Cerebellar nuclear complex (tissue), 1 donor: ENCODE measurements at places on chromosomes 1 and 21.

GRCh38 chr21:39111931-39112550, 71.2 kb downstream of the PSMG1 start:
- no peak for DNase-seq

DNA sequence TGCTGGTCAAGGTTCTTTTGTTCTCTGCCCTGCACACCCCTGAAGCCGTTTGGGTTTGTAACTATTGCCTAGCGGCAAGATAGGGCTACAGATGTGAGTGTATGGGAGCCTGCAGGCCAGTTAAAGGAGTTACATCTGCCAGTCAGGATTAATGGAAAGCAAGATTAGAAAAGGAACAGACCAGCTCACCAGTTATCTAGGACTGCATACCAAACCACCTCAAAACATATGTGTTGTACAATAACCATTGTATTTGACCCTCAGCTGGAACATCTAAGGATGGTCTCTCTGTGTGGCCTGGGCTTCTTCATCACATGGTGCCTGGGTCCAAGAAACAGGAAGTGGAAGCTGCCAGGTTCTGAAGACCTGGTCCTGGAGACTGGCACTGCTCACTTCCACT, 52.5 kb upstream of the FBXO28 start:
- DNase-seq, result no peak

DNA sequence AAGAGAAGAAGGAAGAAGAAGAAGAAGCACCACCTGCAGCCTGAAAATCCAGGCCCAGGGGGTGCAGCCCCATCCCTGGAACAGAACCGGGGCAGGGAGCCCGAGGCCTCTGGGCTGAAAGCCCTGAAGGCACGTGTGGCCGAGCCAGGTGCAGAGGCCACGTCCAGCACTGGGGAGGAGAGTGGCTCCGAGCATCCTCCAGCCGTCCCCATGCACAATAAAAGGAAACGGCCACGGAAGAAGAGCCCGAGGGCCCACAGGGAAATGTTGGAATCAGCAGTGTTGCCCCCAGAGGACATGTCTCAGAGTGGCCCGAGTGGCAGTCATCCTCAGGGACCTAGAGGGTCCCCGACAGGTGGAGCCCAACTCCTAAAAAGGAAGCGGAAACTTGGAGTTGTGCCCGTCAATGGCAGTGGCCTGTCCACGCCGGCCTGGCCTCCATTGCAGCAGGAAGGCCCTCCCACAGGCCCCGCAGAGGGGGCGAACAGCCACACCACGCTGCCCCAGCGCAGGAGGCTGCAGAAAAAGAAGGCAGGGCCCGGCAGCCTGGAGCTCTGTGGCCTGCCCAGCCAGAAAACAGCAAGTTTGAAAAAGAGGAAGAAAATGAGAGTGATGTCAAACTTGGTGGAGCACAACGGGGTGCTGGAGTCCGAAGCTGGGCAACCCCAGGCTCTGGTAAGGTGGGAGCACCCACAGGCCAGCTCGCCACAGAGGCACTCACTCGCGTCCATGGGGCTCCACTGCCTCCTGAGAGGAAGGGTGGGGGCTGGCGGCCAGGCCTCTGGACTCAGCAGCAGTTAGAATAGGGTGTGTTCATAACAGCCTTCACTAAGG, 28.4 kb downstream of the RRP1B start:
- no peak for DNase-seq

DNA sequence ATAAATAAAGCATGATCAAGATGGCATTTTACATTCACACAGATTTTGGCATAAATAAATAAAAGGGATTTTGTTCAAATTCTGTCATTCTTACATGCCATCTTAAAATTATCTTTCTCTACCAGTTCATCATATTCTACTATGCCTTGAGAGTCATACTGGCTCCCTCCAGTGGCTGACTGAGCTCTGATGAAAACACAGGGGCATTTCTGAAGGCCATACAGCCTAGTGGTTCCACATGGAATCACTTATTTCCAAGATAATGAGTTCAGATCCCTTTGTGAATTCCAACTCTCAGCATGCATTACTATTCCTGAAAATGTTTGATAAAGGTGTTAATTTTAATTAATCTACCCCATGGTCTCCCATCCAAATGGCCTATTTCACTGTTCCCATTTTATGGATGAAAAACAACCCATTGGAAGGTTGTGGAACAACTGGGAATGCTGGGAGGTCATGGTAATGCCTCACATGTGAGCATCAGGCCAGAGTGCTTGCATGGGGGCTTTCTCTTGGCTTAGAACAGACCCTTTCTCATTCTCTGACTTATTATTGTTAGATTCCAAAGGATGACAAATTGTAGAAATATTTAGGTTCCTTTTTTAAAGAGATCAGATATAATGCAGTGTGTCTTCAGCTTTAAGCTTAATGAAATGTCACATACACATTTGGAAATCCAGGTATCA, 622.4 kb upstream of the PKN2 start:
- DNase-seq, result no peak

DNA sequence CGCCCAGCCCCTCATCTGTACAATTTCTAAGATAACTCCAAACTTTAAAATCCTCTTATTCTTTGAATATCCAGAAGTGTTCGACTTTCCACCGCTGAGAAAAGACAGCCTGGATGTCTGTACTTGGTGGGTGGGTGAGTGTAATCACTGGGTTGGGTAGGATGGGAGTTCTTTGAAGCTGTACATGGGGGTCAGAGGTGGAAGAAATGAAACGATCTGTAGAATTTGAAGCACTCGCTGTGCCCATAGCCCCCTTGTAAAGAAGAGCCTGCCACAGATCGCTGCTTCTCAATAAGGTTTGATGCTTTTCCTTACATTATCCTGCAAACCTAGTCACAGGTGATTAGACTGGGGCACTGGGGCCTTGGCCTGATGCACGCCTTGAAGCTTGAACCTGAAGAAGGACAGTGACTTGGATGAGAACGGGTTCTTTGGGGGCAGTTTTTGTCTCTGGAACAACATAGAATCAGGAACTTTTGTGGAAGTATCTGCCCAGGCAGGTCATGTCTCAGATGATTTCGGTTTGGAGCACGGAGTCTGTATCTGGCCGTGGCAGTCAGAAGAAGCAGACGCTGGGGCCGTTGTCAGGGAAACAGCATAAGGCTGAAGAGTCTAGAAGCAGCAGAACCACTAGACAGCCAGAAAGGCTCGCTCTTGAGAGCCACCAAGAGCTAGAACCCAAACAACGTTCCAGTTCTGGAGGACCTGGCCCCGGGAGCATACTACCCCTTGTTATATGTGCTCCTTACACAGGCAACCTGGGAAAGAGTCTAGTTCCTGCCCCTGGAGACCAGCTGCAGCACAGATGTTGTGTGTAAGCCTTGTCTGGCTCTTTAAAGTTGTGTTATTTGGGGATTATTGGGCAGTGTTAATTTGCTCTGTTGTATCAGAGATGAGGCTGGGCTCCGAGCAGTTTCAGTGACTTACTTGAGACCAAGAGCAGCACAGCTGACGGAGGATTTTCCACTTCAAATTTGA, 45.1 kb upstream of the SCCPDH start:
- DNase-seq, result no peak

DNA sequence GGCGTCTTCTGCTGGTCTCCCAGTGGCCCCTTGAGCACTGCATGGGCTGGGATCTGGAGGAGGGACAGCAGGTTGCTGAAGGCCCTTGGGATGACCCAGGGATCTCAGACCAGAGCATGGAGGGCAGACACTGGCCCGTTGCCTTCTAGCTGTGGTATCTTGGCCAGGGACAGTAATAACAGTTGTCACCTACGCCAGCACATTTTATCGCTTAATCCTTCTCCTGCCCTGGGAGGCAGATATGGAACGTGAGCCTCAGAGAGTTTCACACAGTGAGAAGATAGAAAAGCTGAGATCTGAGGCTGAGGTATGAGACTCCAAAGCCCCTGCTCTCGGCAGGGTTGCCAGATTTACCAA, 40.1 kb upstream of the RD3 start:
- no peak for DNase-seq

DNA sequence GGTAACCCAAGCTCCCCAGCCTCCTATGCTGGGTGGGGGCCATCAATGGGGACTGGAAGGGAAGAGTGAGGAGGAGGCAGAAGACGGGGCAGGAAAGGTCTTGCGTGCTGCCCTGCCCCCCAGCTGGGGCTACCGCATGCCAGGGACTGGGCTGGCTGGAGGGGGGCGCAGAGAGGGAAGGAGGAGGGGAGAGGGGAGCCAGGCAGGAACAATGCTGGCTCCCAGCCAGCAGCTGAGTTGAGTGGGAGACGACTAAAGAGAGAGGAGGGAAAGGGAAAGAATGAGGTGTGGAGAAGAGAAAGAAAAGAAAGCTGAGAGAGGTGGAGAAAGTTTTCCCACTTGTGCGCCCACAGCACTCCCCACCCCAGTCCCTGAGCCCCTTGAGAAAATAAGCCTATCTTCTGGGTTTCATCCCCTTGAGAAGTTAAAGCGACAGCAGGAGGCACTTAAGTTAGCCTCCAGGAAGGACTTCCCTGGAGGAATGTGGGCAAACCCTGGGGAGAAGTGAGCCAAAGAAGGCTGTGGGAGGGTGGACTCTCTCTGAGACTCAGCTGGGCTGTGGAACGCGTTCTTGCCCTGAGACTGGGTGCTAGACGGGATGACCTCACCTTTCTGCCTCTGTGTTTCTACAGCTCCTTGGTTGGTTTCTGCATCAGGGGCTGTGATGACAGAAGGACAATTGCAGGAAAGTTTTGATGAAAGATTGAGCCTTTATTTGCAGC, 12.9 kb upstream of the NES start:
- no peak for DNase-seq

DNA sequence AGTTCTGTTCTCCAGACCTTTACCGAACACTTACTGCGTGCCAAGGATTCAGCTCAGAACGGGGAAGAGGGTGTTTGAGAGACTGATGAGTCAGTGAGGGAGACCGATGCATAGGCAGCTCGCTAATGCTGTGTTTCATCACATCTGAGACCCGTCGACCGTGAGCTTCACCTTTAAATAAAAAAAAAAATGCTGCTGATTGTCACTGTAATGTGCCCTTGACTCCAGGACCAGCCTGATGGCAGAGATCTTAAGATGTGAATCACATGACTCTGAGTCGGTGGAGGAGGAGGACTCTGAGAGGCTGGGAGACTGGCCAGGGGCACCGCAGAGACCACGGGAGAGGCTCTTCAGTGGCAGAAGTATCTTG, 28.8 kb downstream of the SPSB1 start:
- no peak for DNase-seq

DNA sequence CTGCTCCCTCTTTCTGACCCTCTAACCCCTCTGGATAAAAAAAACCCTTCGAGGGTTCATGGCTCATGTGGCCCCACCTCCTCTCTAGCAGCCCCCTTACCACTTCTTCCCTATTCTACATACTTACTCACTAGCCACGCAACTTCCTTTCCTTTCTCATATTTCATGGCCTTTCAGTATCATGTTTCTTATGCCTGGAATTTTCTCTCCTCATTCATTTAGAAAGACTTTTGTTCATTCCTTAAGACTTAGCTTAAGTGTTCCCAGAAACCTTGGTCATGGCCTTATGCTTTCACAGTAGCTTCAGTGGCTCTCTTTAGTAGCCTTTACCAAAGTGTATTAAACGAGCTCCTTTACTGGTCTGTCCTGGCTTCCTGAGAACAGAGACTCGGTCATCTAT, 6.1 kb downstream of the ACP6 start:
- no peak for DNase-seq

GRCh38 chr1:154813846-154814505, 56.1 kb downstream of the KCNN3 start:
- DNase-seq, result no peak

- DNase-seq, result no peak
Observed at GRCh38 chr1:7455796-7456721, 315.0 kb upstream of the VAMP3 start.

- DNase-seq, result no peak
Observed at GRCh38 chr1:53896635-53897229, 2.7 kb downstream of the DIO1 start.

- DNase-seq, result no peak
Observed at GRCh38 chr21:25535849-25536248, 71.4 kb downstream of the MRPL39 start.

GRCh38 chr1:227320476-227320875, 2.2 kb upstream of the CDC42BPA start:
- DNase-seq, result no peak

GRCh38 chr1:76176000-76176399, 101.5 kb downstream of the ST6GALNAC3 start:
- DNase-seq, result no peak

DNA sequence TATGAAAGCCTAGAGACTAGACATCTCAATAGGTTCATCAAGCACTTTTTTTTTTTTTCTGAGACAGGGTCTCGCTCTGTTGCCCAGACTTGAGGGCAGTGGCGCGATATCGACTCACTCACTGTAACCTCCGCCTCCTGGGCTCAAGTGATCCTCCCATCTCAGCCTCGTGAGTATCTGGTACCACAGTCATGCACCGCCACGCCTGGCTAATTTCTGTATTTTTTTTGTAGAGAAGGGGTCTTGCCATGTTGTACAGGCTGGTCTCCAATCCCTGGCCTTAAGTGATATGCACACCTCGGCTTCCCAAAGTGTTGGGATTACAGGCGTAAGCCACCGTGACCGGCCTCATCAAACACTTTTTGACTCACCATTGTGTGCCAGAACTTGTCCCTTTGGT, 613 bp upstream of the GPATCH4 start:
- no peak for DNase-seq

DNA sequence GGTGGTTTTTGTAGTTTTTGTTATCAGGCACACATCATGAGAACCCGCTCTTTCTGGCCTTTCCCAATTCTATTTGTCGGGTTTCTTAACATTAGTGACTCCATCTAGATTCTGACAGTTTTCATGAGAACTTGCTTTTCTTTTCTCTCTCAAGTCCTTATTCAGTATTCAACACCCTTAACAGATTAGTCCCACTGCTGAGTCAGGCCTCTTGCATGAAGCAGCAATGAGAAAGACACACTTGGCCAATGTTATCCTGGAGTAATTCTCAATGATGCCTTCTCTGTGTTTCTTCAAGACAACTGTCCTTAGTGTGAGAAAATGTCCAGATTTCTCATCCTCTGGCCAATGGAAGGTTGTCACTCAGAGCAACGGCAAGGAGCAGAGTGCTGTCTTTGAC, 11.3 kb downstream of the FMO2 start:
- no peak for DNase-seq

GRCh38 chr1:236354330-236355147, 39.5 kb upstream of the EDARADD start:
- DNase-seq, result no peak

DNA sequence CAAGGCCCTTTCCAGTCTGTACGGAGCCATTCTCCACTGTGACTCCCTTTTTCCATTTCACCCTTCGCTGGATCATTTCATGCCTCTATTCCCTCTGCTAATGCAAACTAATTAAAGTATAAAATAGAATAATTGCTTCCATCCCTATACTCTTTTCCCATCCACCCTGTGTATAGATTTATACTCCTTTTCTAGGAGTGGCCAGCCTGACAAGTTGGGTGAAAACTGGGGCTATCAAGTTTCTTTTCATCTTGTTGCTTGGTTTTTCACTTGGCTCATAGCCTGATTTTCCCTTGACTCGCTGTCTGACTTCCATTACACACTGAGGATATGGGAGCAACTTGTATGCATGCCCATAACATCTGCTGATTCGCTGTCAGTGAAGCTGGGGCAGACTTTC, 107.0 kb downstream of the PLXNA2 start:
- no peak for DNase-seq

GRCh38 chr1:13759072-13759471, 59.1 kb downstream of the PRDM2 start:
- DNase-seq, result no peak

GRCh38 chr21:34282223-34282622, 81.6 kb upstream of the KCNE2 start:
- no peak for DNase-seq
